ENCODE measurements at places on chromosomes 16 and 17.
A peak's percentile ranks its signal among the peaks of the same experiment; 100 is the strongest.

- DNase-seq: peak; percentile 22
Observed at GRCh38 chr16:22318690-22319358, 21.6 kb downstream of the POLR3E start.

DNA sequence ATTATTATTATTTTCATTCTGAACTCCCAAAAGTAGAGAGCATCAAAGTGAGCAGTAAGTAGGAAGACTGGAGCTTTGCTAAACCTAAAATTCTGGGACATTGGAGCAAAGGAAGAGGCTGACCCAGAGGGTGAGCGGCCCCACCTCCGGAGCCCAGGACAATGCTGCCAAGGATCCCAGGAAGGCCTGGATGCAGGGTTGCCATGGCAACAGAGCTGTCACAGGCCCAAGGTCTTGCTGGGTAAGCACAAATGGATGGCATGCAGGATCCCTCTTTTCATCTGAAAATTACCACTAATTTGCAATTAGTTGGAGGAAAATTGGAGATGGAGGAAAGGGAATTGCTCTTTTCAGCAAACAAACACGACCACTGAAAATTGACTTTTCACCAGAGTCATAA, 457.9 kb upstream of the CDH5 start:
- no peak for DNase-seq

DNA sequence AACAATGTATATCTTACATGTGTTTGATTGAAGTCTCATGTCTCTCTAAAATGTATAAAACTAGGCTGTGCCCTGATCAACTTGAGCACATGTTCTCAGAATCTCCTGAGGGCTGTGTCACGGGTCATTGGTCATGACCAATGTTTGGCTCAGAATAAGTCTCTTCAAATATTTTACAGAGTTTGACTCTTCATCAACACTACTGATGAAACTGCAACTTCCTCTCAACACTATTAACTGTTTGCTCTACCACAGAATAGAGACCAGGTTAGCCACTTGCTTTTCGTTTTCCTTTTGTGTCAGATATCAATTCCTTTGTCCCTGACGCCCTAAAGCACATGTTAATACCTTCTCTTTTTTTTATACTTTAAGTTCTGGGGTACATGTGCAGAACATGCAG, 358.1 kb downstream of the CDH8 start:
- no peak for DNase-seq

DNA sequence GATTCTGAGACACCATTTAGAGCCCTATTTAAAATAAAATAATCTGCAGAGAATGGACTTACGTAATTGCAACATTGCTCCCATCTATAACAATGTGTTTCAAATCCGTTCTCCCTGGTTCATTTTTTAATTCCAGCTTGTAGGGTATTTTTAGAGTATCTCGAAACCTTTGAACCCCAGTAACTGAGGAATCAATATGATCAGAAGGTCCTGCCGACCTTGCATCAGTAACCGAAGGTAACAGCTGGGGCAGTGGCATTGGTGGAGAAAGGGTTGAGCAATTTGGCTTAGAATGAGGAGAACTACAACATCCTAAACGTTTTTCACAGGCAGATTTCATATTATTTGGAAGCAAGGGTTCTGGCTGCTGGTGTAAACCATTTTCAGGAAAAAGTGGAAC, 49.3 kb downstream of the N4BP1 start:
- DNase-seq: no peak

DNA sequence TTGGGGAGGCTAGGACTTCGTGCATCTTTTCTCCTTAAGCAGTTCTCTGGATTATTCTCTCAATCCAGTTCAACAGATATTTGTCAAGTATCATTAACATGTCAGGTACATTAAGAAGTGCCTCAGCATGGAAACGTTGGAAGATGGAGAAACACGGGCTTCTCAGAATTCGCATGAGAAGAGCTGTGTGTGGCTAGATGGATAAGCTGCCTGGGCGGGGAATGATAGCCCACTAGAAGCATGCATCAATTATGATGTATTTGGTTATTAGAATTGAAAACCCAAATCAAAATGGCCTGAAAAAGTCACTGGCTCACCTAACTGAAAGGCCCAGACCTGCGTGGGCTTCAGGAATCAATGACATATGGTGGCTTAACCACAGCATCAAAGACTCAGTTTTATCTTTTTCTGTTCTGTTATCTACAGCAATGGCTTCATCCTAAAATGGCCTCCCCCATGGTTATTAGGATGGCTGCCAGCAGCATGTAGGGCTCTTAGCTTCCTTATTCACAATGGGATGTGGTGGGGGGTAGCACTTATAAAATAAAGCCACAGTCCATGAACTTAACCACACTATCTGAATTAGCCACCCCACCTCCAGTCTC, 43.9 kb downstream of the MMD start:
- no peak for DNase-seq

GRCh38 chr17:41067281-41067680, 1.6 kb upstream of the KRTAP2-4 start:
- DNase-seq: no peak

- no peak for DNase-seq
Observed at GRCh38 chr16:27321013-27321915, 7.5 kb downstream of the IL4R start.

All from activated T-helper 1 cell treated with anti-CD3 and anti-CD28 coated beads, Interleukin-2, amount 50 U/mL, for 16 hours (primary cell).